ENCODE measurements at places on chromosomes 16 and 17. TPM values are rescaled to one million over a fixed set of nuclear protein-coding genes. Genes with fewer than 3 reads are reported as not detected.
A peak's percentile ranks its signal among the peaks of the same experiment; 100 is the strongest.

DNA sequence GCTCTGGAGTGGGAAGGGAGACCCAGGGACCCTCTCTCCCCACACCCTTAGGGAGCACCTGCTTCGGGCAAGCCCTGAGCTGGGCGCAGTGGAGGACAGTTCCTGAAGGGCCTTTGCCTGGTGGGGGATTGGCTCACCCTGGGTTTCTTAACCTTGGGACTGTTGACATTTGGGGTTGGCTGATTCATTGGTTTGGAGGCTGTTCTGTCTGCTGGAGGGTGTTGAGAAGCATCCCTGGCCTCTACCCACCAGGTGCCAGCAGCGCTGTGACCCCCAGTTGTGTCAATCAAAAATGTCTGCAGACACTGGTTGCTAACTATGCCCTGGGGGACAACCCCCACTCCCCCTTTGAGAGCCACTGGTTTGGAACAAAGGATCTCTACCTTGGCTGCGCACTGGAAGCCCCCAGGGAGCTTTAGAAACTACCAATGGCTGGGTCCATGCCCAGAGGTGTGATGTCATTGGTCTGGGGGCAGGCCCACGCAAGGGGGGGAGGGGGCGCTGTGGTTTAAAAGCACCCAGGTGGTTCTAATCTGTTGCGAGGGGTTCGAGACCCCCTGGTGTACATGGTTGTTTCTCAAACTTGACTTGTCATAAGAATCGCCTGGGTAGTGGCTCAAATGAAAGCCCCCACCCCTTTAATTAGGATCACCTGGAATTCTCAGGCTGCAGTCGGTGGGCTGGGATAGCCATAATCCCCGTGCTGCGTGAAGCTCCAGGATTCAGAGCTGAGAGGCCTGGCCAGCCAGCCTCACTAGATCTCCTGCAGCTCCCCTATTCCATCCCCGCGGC lies 151.9 kb upstream of the GSE1 start:
- H3K36me3 ChIP-seq: no peaks in the 10 kb centered on the region
- peaks cover 60% of the 10 kb centered on the region for H3K27me3 ChIP-seq
- H3K4me1 ChIP-seq: peaks cover 26% of the 10 kb centered on the region
- H3K4me3 ChIP-seq: peak overlapping the region; percentile 56
- no peak for DNase-seq
- no peak overlapping the region for H3K27ac ChIP-seq

DNA sequence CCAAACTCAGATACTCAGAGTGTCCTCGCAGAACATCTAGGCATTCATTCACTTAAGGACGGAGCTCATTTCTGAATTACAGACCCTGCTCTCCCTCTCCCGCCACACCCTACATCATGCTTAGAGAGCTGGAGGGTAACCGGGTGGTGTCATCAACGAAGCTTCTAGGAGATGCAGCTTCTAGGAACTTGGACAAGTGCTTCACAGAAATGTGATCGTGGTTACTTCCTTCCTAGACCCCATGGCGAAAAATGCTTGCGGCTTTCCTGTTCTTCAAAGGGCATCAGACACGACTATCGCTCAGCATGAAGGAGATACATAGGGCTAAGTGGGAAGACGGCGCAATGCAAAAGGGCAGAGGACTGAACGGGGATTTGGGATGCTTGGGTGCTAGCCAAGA lies 126.8 kb downstream of the ZFHX3 start:
- peaks cover 44% of the 10 kb centered on the region for H3K4me1 ChIP-seq
- H3K27me3 ChIP-seq: no peaks in the 10 kb centered on the region
- DNase-seq: no peak
- peak overlapping the region; percentile 13 for H3K4me3 ChIP-seq
- no peak overlapping the region for H3K27ac ChIP-seq
- no peaks in the 10 kb centered on the region for H3K36me3 ChIP-seq

GRCh38 chr17:41678411-41678906 lies 10.2 kb upstream of the EIF1 start:
- H3K4me1 ChIP-seq: peaks cover 10% of the 10 kb centered on the region
- H3K4me3 ChIP-seq: no peak overlapping the region
- no peak for DNase-seq
- H3K27ac ChIP-seq: no peak overlapping the region
- H3K27me3 ChIP-seq: peaks cover 32% of the 10 kb centered on the region

DNA sequence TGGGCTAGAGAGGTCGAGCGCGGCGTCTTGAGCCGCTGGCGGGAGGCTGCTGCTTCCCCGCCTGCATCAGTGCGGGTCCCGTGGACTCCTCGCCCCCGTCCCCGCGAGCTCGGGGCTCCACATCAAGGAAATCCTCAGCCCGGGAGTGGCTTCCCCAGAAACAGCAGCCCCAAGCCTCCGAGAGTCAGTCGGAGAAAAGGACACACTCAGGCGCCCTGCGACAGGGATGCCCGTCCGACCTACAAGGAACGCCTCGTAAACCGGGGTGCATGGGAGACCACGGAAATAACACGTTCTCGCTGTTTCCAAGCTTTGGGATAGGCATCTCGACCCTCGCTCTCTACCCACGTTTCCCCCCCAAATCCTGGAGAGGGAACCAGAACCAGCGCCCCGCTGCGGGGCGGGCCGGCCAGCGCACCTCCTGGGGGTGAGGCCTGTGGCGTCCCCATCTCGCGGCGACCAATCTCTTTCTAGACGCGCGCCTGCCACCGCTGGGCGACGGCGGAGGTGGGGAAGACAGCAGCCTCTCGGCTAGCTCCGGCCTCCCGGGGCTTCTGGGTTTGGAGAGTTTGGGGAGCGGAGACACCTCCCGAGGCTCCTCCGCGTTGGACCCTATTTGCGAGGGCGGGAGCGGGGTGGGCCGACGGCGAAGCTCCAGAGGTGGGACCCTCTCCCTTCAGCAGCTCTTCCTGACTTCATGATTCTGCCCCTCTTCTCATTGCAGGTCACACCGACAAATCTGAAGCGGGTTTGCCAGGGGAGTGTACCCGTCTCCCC lies 759 bp upstream of the TP53I13 start:
- DNase-seq: peak; percentile 53
- H3K36me3 ChIP-seq: no peaks in the 10 kb centered on the region
- H3K4me1 ChIP-seq: peaks cover 26% of the 10 kb centered on the region
- H3K4me3 ChIP-seq: peak overlapping the region; percentile 97
- peak overlapping the region; percentile 20 for H3K27ac ChIP-seq

GRCh38 chr16:4460936-4461249 lies 13.5 kb downstream of the NMRAL1 start:
- no peak overlapping the region for H3K4me3 ChIP-seq
- H3K27me3 ChIP-seq: no peaks in the 10 kb centered on the region
- DNase-seq: no peak
- no peak overlapping the region for H3K27ac ChIP-seq
- peaks cover 8% of the 10 kb centered on the region for H3K36me3 ChIP-seq
- H3K4me1 ChIP-seq: peaks cover 19% of the 10 kb centered on the region

DNA sequence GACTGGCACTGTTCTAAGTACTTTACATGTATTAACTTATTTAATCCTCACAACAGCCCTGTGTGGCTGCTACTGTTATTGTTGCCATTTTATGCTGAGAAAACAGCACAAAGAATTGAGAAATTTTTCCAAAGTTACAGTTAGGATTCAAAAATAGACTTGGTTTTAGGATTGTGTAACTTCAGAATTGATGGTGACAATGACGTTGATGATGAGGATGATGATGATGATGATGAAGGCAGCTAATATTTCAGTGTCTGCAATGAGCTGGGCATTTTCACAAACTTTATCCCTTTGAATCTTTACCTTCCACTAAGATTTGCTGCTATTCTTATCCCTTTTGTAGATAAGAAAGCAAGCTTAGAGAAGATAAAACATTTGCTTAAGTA lies 22.1 kb downstream of the PRKCB start:
- no peaks in the 10 kb centered on the region for H3K36me3 ChIP-seq
- peaks cover 7% of the 10 kb centered on the region for H3K4me1 ChIP-seq
- H3K27me3 ChIP-seq: peaks cover 47% of the 10 kb centered on the region
- no peak overlapping the region for H3K27ac ChIP-seq
- DNase-seq: no peak

- H3K36me3 ChIP-seq: no peaks in the 10 kb centered on the region
- no peak overlapping the region for H3K27ac ChIP-seq
- H3K27me3 ChIP-seq: no peaks in the 10 kb centered on the region
- H3K4me1 ChIP-seq: peaks cover 34% of the 10 kb centered on the region
- DNase-seq: no peak
- no peak overlapping the region for H3K4me3 ChIP-seq
Observed at GRCh38 chr16:84999857-85000480, 11.4 kb downstream of the ZDHHC7 start.

DNA sequence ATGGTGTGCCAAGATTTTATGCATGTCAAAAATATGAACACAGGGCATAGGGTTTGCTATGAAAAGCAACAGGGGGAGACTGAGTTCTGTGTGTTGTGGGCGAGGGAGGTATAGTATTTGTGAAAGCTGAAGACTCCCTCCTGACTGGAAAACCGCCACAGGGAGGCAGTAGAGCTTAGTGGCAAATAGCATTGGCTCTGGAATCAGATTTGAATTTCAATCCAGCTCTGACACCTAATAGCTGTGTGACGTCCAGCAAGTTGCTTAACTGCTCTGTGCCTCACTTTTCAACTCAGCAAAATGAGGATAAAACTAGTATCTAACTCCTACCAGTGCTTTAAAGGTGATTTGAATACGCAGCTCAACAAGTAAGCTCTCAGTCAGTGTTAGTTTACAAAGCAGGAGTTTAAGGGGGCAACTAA lies 22.0 kb downstream of the KPNA2 start:
- peaks cover 5% of the 10 kb centered on the region for H3K4me1 ChIP-seq
- no peak for DNase-seq
- no peak overlapping the region for H3K4me3 ChIP-seq
- H3K27ac ChIP-seq: no peak overlapping the region
- H3K36me3 ChIP-seq: peaks cover 2% of the 10 kb centered on the region

- DNase-seq: no peak
- H3K27me3 ChIP-seq: no peaks in the 10 kb centered on the region
- peaks cover 13% of the 10 kb centered on the region for H3K4me1 ChIP-seq
Observed at GRCh38 chr17:18270046-18270931, 9.8 kb downstream of the MIEF2 start.

GRCh38 chr16:10098991-10099390 lies 83.2 kb downstream of the GRIN2A start:
- no peak overlapping the region for H3K4me3 ChIP-seq
- no peak overlapping the region for H3K27ac ChIP-seq
- no peak for DNase-seq
- peaks cover 28% of the 10 kb centered on the region for H3K27me3 ChIP-seq
- H3K36me3 ChIP-seq: no peaks in the 10 kb centered on the region
- peaks cover 7% of the 10 kb centered on the region for H3K4me1 ChIP-seq

- H3K4me1 ChIP-seq: no peaks in the 10 kb centered on the region
- H3K27ac ChIP-seq: no peak overlapping the region
- H3K27me3 ChIP-seq: peaks cover 18% of the 10 kb centered on the region
- no peak for DNase-seq
- H3K36me3 ChIP-seq: no peaks in the 10 kb centered on the region
Observed at GRCh38 chr17:11138023-11138422, 103.0 kb upstream of the SHISA6 start.

DNA sequence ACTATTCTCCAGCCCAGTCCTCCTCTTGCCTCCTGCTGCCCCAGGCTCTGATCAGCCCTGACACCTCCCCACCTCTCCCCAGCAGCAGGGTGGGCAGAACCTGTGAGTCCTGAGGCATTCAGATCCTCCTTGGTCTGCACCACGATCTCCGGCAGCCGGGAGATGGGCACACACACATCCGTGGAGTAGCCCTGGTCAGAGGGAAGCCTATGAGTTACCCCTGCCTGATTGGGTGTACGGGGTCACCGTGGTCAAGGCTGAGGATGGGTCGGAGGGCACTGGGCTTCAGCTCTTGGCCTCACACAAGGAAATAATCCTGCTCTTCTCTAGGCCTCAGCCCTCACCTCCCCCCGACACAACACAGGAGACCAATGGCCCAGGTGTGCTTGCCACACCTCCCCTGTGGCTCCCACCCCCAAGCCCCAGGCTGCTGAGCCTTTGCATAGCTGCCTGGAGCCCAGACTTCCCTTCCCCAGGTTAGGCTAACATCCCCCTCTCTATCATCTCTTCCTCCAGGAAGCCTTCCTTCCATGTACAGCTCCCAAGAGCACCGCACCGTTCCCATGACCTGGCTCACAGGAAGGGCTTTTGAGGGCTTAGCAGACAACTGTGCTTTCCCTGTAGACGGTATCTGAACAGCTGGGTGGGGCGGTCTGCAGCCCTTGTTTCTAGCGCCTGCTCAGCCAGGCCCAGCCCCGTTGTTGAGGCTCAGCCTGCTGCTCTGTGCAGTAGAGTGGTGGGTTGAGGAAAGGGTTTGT lies 3.7 kb downstream of the LDHD start:
- H3K4me3 ChIP-seq: peak overlapping the region; percentile 15
- no peak for DNase-seq
- H3K4me1 ChIP-seq: peaks cover 30% of the 10 kb centered on the region
- H3K27me3 ChIP-seq: peaks cover 2% of the 10 kb centered on the region
- H3K36me3 ChIP-seq: no peaks in the 10 kb centered on the region

DNA sequence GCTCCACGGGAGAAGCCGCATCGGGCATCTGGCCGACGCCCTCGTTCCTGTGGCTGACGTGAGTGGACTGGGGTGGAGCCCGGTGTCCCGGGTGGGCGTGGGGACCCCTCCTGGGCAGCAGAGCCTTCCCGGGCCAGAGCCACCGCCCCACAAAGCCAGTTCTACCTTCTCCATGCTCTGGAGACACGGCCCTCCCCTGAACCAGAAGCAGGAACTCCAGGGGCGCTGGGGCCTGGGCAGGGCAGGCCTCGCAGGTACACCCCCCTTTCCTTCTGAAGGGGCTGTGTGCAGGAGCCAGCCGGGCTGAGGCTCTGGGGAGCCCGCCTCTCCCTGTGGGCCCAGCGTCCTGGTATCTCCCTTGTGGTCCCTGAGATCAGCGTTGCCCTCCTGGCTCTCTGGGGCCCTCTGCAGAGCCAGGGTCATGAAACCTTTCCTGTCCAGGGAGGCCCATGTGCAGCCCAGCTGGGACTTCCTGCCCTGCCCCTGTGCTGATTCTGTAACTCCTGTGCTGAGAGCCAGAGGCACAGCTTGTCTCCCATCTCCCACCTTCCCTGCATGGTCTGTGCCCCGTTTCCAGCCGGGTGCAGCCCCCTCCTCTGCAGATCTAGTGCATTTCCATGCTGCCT lies 6.5 kb downstream of the PIGQ start:
- DNase-seq: no peak
- H3K27ac ChIP-seq: no peak overlapping the region
- H3K4me3 ChIP-seq: peak overlapping the region; percentile 68
- no peaks in the 10 kb centered on the region for H3K27me3 ChIP-seq
- peaks cover 8% of the 10 kb centered on the region for H3K4me1 ChIP-seq
- no peaks in the 10 kb centered on the region for H3K36me3 ChIP-seq

GRCh38 chr17:41296846-41297245 lies 5.8 kb downstream of the KRTAP29-1 start:
- no peaks in the 10 kb centered on the region for H3K4me1 ChIP-seq
- H3K4me3 ChIP-seq: no peak overlapping the region
- DNase-seq: no peak
- H3K36me3 ChIP-seq: no peaks in the 10 kb centered on the region

GRCh38 chr17:1480747-1481465 lies 11.6 kb downstream of the MYO1C start:
- H3K4me1 ChIP-seq: peaks cover 7% of the 10 kb centered on the region
- no peak overlapping the region for H3K27ac ChIP-seq
- no peak for DNase-seq
- H3K36me3 ChIP-seq: no peaks in the 10 kb centered on the region

Gene CIBAR2
- not detected for total RNA-seq

Gene LPCAT2
- 7.9 TPM for total RNA-seq

Gene CHRNB1
- 9.7 TPM for total RNA-seq

Gene KRT32
- not detected for total RNA-seq

Gene HES7
- total RNA-seq: 0.41 TPM

Gene PRR15L
- total RNA-seq: not detected

Gene AANAT
- total RNA-seq: 0.39 TPM

Gene ADAP2
- 2.2 TPM for total RNA-seq

Gene ETV4
- total RNA-seq: 55.0 TPM

Gene KRT27
- total RNA-seq: not detected

All from neural crest cell (in vitro differentiated cells).